ENCODE measurements at places on chromosomes 12 and 14. TPM values are rescaled to one million over a fixed set of nuclear protein-coding genes. Genes with fewer than 3 reads are reported as not detected.

DNA sequence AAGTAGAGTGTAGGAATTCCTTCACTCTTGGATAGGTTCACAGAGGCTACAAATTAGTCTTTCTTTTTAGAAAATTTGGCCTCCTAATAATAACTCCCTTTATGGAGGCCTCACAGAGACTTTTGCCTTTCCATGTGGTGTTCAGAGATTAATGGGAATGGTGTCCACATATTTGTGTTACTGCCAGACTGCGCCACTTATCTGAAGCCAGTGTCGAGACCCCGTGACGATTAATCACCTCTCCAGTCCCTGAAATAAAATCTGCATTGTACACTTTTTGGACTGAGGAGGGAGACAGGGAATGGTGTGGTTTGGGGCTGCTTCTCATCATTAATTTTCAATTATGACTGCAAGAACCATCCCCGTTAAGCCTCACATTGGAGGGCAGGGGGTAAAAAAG is 980.5 kb downstream of the FLRT2 start:
- DNase-seq, result no peak

The SLC8B1 gene
- 18.8 TPM for total RNA-seq

GRCh38 chr14:102182190-102182589 is 42.5 kb downstream of the WDR20 start:
- DNase-seq, result no peak

The ALX1 gene
- total RNA-seq, result not detected

The OR4E2 gene
- total RNA-seq, result not detected

- DNase-seq, result no peak
Measured at GRCh38 chr12:104455578-104456416, 951 bp upstream of the CHST11 start.

GRCh38 chr14:71586131-71586897 is 345.9 kb upstream of the RGS6 start:
- peak; percentile 63 for DNase-seq

The TSPAN19 gene
- total RNA-seq, result not detected

The OR4K1 gene
- total RNA-seq, result not detected

The SRRM4 gene
- total RNA-seq, result 0.08 TPM
